Endothelial cell of umbilical vein (primary cell): ENCODE measurements at places on chromosomes 1 and 21. TPM values are rescaled to one million over a fixed set of nuclear protein-coding genes. Genes with fewer than 3 reads are reported as not detected.

Gene CYP4A11
- not detected in 2 replicates for polyA plus RNA-seq

Gene VASH2
- 0.30 and 0.70 TPM in 2 replicates for polyA plus RNA-seq

Gene ANXA9
- polyA plus RNA-seq = not detected in 2 replicates

Gene ADAMTS5
- not detected in 2 replicates for polyA plus RNA-seq

Gene TAS1R1
- polyA plus RNA-seq = not detected in 2 replicates

Gene CHIA
- polyA plus RNA-seq = not detected in 2 replicates

Gene AIRE
- 0.04 and 0.05 TPM in 2 replicates for polyA plus RNA-seq

Gene COA6
- polyA plus RNA-seq = 15.7 and 22.2 TPM in 2 replicates

Gene AMY2A
- not detected in 2 replicates for polyA plus RNA-seq

Gene MYBPHL
- polyA plus RNA-seq = not detected in 2 replicates

Gene VSIG8
- polyA plus RNA-seq = not detected in 2 replicates

Gene PAPPA2
- not detected in 2 replicates for polyA plus RNA-seq

Gene RGS4
- polyA plus RNA-seq = 7.9 and 14.6 TPM in 2 replicates

Gene C1QA
- not detected in 2 replicates for polyA plus RNA-seq

Gene KCNJ15
- 1.5 and 2.4 TPM in 2 replicates for polyA plus RNA-seq

Gene CR2
- polyA plus RNA-seq = not detected in 2 replicates

Gene SPRR2F
- polyA plus RNA-seq = not detected in 2 replicates

Gene UAP1
- 24.8 and 30.6 TPM in 2 replicates for polyA plus RNA-seq

Gene PTPN7
- 1.8 and 2.4 TPM in 2 replicates for polyA plus RNA-seq

Gene SGIP1
- polyA plus RNA-seq = 30.4 and 30.9 TPM in 2 replicates

Gene COL18A1
- polyA plus RNA-seq = 198 and 296 TPM in 2 replicates

Gene PTPN22
- not detected in 2 replicates for polyA plus RNA-seq

Gene NTRK1
- 0.07 TPM in 1 of 2 replicates, not detected in the other for polyA plus RNA-seq

Gene TFF2
- polyA plus RNA-seq = not detected in 2 replicates

Gene CYP4Z1
- 0.03 TPM in 1 of 2 replicates, not detected in the other for polyA plus RNA-seq

Gene SPRR2A
- polyA plus RNA-seq = not detected in 2 replicates

Gene ALX3
- polyA plus RNA-seq = not detected in 2 replicates

Gene C1orf50
- 2.8 and 4.8 TPM in 2 replicates for polyA plus RNA-seq

Gene THEM5
- polyA plus RNA-seq = not detected in 2 replicates

Gene RGS8
- not detected in 2 replicates for polyA plus RNA-seq

Gene HAO2
- polyA plus RNA-seq = not detected in 2 replicates

Gene FCRL1
- not detected in 2 replicates for polyA plus RNA-seq

Gene RUNX3
- polyA plus RNA-seq = not detected in 2 replicates

Gene FCRL5
- not detected in 2 replicates for polyA plus RNA-seq

Gene EPHA10
- polyA plus RNA-seq = not detected in 2 replicates

Gene PPFIA4
- 0.13 and 0.17 TPM in 2 replicates for polyA plus RNA-seq

Gene CORT
- polyA plus RNA-seq = 0.11 TPM in 1 of 2 replicates, not detected in the other

Gene UBE4B
- polyA plus RNA-seq = 13.3 and 17.8 TPM in 2 replicates

Gene ETV3L
- polyA plus RNA-seq = not detected in 2 replicates

Gene CD1B
- not detected in 2 replicates for polyA plus RNA-seq

Gene CACNA1S
- polyA plus RNA-seq = not detected in 2 replicates

Gene C1orf185
- polyA plus RNA-seq = not detected in 2 replicates

Gene OR2T35
- polyA plus RNA-seq = not detected in 2 replicates

Gene SRSF11
- 204 and 241 TPM in 2 replicates for polyA plus RNA-seq
